Left ventricle myocardium inferior (tissue), 1 donor: ENCODE measurements at places on chromosomes 4 and X. TPM values are rescaled to one million over a fixed set of nuclear protein-coding genes. Genes with fewer than 3 reads are reported as not detected.

DNA sequence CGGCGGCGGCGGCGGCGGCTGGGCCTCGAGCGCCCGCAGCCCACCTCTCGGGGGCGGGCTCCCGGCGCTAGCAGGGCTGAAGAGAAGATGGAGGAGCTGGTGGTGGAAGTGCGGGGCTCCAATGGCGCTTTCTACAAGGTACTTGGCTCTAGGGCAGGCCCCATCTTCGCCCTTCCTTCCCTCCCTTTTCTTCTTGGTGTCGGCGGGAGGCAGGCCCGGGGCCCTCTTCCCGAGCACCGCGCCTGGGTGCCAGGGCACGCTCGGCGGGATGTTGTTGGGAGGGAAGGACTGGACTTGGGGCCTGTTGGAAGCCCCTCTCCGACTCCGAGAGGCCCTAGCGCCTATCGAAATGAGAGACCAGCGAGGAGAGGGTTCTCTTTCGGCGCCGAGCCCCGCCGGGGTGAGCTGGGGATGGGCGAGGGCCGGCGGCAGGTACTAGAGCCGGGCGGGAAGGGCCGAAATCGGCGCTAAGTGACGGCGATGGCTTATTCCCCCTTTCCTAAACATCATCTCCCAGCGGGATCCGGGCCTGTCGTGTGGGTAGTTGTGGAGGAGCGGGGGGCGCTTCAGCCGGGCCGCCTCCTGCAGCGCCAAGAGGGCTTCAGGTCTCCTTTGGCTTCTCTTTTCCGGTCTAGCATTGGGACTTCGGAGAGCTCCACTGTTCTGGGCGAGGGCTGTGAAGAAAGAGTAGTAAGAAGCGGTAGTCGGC is 528 bp downstream of the FMR1 start:
- peaks cover 42% of the 10 kb centered on the region for H3K4me1 ChIP-seq
- peak overlapping the region; percentile 88 for H3K27ac ChIP-seq
- peak overlapping the region; percentile 81 for H3K4me3 ChIP-seq
- H3K36me3 ChIP-seq = no peaks in the 10 kb centered on the region
- no peaks in the 10 kb centered on the region for H3K27me3 ChIP-seq
- DNase-seq = peak; percentile 15

DNA sequence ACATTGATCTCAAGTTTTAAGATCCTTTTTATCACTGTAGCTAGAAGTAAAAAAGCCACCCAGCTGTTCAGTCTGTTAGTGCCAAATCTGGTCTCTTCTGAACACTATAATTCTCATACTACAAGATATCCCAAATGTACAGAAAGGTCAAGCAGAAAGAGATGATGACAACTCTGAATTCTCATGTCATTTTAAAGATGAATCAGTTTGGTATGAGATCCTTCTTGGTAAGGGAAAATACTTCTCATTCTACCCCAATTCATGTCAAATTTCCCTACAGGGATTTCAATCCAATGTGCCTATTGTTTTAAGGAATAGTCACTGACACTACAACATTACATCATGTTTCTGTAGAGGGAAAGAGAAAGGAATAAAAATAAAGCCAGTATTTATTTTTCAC is 184.5 kb downstream of the CPEB2 start:
- no peak overlapping the region for H3K4me3 ChIP-seq
- H3K4me1 ChIP-seq = peaks cover 12% of the 10 kb centered on the region
- H3K36me3 ChIP-seq = no peaks in the 10 kb centered on the region
- H3K27me3 ChIP-seq = no peaks in the 10 kb centered on the region

DNA sequence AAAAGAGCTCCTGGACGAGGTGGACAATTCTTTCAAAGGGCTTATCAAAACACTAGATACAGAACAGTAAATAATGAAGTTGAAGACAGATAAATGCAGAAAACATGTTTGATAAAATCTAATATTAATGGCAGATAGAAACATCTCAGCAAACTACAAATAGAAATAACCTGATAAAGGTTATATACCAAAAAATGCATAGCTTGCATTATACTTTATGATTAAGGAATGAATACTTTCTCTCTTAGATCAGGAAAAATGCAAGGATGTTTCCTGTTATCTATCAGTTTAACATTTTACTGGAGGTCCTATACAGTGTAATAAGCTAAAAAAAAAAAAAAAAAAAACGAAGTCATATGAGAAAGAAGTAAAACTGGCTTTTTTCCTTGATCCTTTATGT is 304.5 kb upstream of the CXorf51A start:
- H3K4me3 ChIP-seq = no peak overlapping the region
- no peaks in the 10 kb centered on the region for H3K27me3 ChIP-seq
- H3K36me3 ChIP-seq = no peaks in the 10 kb centered on the region
- H3K27ac ChIP-seq = no peak overlapping the region

DNA sequence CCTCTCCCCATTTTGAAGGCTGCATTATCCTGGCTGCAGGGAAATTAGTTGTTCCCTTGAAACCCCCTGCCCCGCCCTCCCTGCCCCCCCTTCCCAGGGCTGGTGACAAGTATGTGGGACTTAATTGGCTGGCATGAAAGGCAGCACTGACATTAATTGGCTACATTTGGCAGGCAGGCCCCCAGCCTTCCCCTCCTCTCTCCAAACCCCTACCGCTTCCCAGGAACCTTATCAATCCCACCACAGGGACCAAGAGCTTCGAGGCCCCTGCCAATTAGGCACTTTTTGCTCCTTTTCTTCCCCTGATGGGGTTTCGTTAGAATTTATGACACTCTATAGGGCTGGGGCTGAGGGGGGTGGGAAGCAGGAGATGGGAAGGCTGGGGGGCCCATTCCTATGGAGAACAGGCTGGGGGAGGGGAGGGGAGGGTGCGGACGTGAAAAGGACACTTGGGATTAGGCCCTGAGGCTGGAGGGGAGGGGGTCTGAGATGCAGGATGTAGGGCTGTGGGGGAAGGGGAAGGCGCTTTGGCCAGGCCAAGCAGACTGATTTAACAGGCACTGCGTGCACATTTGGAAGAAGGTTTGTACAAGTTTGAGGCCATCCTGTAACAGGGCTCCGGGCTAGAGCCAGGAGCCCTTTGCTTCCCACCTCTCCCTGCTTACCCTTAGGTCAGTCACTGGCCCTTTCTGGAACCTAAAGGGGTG is 52.2 kb downstream of the EFNB1 start:
- no peaks in the 10 kb centered on the region for H3K36me3 ChIP-seq
- no peak overlapping the region for H3K27ac ChIP-seq
- H3K4me3 ChIP-seq = no peak overlapping the region
- no peaks in the 10 kb centered on the region for H3K27me3 ChIP-seq
- no peaks in the 10 kb centered on the region for H3K4me1 ChIP-seq

- peak; percentile 18 for DNase-seq
- H3K36me3 ChIP-seq = no peaks in the 10 kb centered on the region
- H3K27me3 ChIP-seq = no peaks in the 10 kb centered on the region
These were observed 203.3 kb downstream of the CLCN4 start for GRCh38 chrX:10360116-10360515.

DNA sequence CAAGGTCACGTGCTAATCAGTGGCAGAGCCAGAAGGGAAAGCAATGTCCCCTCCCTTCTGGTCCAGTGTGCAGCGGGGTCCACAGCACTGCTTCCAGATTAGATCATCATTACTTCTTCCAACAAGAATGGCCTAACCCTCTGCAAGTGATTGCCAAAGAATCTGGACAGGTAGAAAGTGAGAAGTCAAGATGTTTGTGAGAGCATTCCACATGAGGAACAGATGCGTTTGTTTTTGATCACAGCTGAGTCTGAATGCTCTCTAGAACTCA is 147.7 kb downstream of the SHROOM3 start:
- peaks cover 20% of the 10 kb centered on the region for H3K4me1 ChIP-seq
- H3K27ac ChIP-seq = no peak overlapping the region
- no peak overlapping the region for H3K4me3 ChIP-seq
- no peak for DNase-seq

GRCh38 chr4:37437163-37437562 is 192.6 kb downstream of the NWD2 start:
- no peak overlapping the region for H3K4me3 ChIP-seq
- H3K36me3 ChIP-seq = no peaks in the 10 kb centered on the region
- no peak overlapping the region for H3K27ac ChIP-seq
- H3K27me3 ChIP-seq = peaks cover 62% of the 10 kb centered on the region
- DNase-seq = no peak

- H3K4me1 ChIP-seq = no peaks in the 10 kb centered on the region
- no peak overlapping the region for H3K27ac ChIP-seq
- no peaks in the 10 kb centered on the region for H3K36me3 ChIP-seq
- H3K4me3 ChIP-seq = no peak overlapping the region
- DNase-seq = no peak
These were observed 45.5 kb downstream of the SRPX start for GRCh38 chrX:38175139-38175538.

GRCh38 chr4:100189820-100190642 is at the start of gene DDIT4L:
Gene DDIT4L (minus strand): TSS chr4:100190468. CDS start chr4:100189983, 485 bp downstream.
- H3K4me1 ChIP-seq = peaks cover 18% of the 10 kb centered on the region
- peaks cover 37% of the 10 kb centered on the region for H3K27me3 ChIP-seq
- peak; percentile 23 for DNase-seq
- no peaks in the 10 kb centered on the region for H3K36me3 ChIP-seq
- H3K4me3 ChIP-seq = peak within 1 kb of the TSS; percentile 77

Gene EFNB1
- total RNA-seq = 14.7 TPM

Gene NPFFR2
- not detected for total RNA-seq

Gene ADGRG4
- not detected for total RNA-seq

Gene CEP44
- total RNA-seq = 11.2 TPM
